ENCODE measurements at places on chromosomes 2 and 18.

DNA sequence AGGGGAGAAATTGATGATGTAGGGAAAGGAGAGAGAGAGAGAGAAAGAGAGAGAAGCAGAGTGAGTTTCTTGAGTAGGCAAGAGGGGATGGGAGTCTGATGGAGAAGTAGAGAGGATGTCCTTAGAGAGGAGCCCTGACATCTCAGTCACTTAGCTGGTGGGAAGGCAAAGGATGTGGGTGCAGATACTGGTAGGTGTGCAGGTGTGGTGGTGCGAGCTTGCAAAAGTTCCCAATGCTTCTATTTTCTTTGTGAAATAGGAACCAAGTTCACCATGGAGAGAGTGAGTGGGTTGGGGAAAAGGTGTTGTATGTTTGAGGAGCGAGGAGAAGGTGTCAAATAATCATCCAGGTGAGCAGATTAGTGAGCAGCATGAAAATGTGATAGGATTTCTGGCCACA is 26.5 kb upstream of the POLE4 start:
- no peak for DNase-seq

DNA sequence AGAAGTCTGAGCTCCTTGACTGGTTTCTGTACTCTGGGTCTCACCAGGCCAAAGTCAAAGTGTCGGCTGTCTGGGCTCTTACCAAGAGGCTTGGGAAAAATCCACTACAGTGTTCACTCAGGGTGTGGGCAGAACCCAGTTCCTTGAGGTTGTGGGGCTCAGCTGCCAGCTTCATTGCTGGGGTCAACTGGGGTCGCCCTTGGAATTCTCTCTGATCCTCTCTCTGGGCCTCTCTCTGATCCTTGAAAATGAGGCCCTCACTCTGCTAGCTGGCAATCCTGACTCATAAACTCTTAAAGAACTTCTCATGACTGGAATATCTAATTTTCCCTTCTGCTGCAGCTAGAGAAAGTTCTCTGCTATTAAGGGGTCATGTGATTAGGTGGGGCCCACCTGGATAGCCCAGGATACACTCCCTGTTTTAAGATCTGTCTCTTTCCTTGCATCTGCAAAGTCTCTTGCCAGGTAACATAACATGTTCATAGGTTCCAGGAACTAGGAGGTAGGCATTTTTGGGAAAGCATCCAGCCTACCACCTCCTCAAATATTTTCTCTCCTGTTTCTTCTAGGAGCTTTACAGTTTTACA is 66.3 kb downstream of the SP110 start:
- DNase-seq = no peak

DNA sequence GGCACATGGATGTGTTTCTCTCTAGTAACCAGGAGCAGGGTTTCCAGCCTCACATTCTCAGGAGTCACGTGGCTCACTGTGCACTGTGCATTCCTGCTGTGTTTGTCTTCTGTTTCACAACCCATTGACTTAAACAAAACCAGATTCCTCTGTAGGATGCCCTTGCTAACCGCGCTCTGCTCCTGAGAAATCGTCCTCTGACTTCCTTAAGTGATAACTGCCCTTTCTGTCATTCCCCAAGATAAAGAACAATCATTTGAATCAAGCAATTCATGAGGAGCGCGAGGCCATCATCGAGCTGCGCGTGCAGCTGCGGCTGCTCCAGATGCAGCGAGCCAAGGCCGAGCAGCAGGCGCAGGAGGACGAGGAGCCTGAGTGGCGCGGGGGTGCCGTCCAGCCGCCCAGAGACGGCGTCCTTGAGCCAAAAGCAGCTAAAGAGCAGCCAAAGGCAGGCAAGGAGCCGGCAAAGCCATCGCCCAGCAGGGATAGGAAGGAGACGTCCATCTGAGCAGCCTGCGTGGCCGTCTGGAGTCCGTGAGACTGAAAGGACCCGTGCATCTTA is 60.2 kb downstream of the RALBP1 start:
- DNase-seq = no peak

DNA sequence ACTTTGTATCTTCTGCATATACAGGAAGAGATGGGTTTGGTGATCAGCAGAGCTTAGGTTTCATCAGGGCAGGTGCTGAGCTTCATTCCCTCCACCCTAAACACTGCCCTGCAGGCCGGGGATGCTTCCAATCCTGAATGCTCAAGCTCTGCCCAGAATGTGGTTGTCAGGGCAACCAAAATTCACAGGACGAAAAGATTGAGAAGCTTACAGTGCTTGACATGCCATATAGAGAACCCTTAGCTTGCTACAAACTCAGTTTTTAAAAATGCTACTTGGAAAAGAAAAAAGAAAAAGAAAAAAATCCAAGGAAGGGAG is 65.6 kb downstream of the SH3RF3 start:
- DNase-seq = no peak

DNA sequence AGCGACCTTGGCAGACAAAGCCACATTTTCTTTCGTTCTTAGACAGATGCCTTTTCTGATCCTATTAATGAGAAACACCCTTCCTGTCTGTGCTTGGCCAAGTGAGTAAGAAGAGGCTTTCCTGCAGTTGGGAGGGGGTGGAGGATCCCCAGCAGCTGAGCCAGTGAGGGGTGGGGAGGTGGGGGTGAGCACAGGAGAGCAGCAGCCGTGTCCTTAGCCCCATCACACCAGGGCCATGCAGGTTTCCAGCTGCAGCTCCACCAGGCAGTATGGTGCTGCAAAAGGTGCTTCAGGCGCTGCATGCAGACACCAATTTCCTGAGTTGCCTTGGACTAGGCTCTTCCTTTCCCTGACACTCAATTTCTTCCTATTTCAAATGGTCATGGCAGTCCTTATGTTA is 123.3 kb upstream of the SIX2 start:
- no peak for DNase-seq

GRCh38 chr2:134621939-134622705 is 96.7 kb downstream of the TMEM163 start:
- no peak for DNase-seq

DNA sequence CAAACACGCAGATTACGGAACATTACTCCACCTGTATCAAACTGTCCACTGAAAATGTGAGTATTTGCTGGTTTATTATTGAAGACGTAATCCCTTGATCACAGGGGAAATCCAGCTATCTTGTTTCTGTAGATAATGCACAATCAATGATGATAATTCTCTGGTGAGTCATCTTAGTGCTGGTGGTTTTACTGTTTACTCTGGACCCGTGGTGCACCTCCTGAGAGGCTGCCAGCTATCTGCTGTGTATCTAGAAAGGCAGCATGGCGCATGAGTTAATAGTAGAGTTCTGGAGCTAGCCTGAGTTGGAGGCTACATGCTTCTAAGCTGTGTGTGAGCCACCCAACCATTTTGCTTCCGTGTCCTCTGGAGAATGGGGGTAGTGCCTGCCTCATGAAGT is 6.5 kb downstream of the NCAPH start:
- no peak for DNase-seq

DNA sequence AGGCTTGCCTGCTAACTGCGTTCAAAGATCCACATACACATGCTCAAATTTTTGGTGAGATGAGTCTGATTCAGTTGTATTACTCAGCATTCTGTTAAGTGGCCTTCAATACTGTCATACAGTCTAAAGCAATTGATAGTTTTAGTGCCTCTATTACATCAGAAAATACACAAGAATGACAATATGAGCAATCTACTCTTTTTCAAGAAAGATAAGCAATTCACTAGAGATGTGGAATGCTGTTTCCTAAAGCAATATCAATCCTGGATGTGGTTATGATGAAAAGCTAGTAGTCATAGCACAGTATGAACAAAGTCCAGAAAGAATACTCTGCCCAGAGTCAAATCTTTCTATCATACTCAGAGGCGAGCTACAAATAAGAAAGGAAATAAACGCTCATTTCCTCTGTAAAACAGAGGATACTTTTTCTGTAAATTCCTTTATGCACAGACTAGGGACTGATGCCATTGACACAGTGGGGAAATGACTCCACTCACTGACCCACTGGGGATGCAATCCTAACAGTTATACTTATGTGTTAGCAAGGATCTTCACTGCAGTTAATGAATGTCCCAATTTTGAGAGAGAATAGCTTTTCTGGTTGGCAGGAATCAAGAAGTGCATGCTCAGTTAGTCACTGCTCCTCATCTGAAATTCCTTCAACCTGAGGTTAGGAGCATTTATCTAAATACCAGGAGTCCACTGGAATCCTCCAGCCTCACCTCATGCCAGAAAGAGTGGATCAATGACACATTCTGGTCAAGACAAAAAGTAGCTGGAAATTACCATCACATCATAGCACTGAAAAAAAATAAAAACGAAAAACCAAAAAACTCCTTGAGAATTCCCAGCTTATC is 83.3 kb downstream of the PDE11A start:
- no peak for DNase-seq

- no peak for DNase-seq
Measured at GRCh38 chr18:36464126-36464651, 166.7 kb downstream of the FHOD3 start.

DNA sequence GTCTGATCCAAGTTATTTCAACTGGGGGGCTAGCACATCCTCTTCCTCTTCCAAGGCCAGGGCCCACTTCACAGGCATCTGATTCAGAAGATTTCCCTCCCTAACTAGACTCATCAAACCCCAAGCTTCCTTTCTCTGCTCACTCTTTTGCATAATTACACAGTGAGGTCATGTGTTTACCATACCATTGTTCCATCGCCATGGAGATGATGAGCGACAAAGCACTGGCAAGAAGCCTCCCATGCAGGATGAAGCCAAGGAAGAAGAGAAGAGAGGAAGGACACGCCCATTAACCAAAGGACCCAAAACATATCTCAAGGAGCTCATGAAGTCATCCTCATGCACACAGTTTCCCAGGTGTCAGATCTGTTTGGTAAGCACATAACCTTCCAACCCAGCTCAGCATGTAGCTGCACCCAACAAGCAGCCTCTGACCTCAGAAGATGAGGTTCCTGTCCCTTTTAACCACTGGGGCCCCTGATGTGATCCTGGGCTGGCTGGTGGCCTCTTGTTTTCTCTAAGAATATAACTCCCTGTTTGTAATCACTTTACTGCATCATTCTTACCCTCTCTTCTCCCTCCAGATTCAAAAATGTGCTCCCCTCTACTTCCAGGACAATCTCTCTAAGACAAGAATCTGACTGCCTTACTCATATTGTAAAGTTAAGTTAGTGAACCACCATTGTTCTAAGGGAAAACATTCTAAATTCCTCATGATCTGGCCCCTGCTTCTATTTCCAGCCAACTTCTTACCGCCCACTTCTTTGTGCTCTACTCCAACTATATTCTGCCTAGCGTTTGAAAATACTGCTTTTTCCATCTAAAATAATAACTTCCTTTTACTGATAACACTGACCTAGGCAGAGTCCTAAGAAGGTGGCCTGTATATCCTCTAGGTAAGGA is 190.1 kb downstream of the TTC32 start:
- DNase-seq = peak; percentile 75

DNA sequence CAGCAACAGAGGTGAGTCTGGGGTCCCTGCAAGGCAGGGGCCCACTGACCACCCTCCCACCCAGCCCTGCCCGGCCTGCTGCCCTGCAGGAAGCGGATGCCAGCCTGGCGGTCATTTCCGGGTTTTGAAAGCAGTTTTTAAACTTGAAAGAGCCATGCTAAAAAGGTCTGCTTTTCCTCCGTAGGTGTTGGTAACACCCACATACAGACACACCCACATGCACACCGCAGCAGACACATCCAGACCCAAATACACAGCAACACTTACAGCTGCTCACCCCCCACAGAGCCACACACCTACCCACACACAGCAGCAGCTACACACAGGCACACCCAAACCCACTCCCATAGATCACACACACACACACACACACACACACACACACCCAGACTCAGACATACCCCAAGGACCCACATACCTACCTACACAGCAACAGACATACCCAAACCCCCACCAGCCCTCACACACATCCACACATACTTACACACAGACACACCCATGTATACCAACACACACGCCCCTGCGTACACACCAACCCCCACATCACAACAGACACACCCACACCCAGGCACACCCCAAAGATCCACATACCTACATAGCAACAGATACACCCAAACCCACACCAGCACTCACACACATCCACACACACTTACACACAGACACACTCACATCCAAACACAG is 7.6 kb downstream of the ZFP36L2 start:
- peak; percentile 93 for DNase-seq

GRCh38 chr18:61400016-61400635 is 66.9 kb downstream of the CDH20 start:
- no peak for DNase-seq

GRCh38 chr2:197381641-197382040 is 53.2 kb downstream of the SF3B1 start:
- DNase-seq = no peak

- DNase-seq = no peak
Measured at GRCh38 chr18:24103320-24104021, 35.4 kb upstream of the CABYR start.

DNA sequence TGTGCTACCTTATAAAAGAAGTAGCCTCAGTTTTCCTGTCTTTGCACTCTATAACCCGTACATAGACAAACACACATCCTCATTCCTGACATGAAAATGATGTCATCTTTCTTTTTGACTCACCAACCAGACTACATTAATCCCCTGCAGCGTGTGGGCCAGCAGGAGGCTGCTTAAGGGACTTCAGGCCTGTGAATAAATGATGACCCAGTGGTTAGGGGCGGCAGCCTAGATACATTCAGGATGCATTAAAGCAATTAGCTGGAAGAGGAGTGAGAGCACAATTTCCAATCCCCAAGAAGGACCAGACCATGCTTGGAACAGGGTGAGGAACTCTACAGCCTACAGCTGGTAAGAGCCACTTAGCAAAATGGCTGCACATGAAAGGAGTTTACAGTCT is 57.3 kb upstream of the KLF7 start:
- DNase-seq = no peak

- DNase-seq = no peak
Measured at GRCh38 chr2:225069477-225069876, 27.2 kb upstream of the DOCK10 start.

- no peak for DNase-seq
Measured at GRCh38 chr18:44039826-44040225, 640.9 kb upstream of the SETBP1 start.

DNA sequence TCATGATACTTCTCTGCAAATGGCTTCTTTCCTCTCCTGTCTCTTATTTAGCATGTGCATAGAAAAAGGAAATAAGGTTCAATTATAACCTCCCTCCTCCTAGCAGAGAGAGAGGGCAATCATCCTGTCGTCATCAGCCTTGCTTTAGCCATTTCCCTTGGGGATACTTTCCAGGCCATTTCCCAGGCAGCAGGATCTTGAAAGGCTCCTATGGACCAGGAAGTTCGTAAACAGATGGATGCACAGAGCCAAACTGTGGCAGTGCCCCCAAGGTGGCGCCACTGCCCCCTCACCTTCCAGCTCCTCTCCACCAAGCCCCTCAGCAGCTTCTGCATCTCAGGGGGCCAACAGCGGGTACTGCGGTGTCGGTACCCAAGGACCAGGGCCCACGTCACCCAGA is 157.4 kb downstream of the DTNA start:
- DNase-seq = no peak

- DNase-seq = no peak
Measured at GRCh38 chr2:239828192-239828972, 196.8 kb downstream of the NDUFA10 start.

DNA sequence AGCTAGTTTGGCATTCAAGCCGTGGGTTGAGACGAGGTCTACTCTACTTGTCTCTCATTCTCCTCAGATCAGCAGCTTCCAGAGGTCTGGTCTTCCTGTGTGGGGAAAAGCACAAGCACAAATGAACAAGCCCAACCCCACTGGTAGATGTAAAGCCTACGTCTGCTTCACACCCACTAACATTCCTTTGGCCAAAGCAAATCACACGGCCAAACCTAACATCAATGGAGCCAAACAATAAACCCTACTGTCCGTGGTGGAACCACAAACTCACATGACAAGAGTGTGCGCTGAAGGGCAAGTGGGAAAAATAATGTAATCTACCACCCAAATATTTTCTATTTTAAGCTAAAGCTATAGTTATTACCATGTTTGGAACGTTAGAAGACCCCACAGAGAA is 179.3 kb upstream of the MGAT5 start:
- DNase-seq = no peak

- DNase-seq = no peak
Measured at GRCh38 chr2:17309741-17310339, 208.4 kb downstream of the RAD51AP2 start.

All from keratinocyte (primary cell).